Fibroblast of skin of right quadriceps (primary cell): ENCODE measurements at places on chromosomes 2 and 18.

DNA sequence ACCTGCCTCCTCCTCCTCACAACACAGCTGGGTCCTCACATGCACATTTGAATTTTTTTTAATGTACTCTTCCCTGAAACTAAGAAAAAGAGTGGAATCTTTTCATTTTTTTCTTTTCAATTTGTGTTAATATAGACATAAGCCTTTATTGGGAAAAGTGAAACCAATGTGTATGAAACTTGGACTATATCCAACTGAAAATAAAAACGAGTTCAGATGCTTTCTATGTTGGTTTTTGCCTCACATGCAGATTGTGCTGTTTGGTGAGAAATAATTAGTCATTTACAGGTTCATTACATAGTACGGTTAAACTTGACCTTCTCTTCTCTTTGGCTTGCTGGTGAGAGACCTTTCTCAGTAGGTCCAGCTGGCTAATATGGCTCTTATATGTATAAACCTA lies 515.2 kb upstream of the FANCL start:
- DNase-seq: no peak

GRCh38 chr2:178679891-178680290 lies 127.3 kb downstream of the TTN start:
- DNase-seq: no peak

DNA sequence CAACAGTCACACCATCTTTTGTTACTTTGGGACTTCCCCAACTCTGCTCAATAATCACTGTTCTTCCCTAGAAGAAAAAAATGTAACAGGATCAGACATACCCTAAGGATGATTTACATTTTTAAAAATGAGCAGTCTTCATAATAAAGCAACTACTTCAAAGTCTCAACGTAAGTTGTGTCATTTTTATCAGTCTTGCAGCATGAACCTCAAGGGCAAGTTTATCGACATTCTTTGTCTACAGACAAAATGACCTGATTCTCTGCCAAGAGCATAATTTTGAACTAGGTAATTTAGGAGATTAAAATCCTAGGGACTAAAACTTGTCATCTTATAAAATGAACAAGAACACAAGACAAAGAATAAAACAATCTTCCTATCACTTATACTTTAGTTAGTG lies 2.3 kb downstream of the HSPD1 start:
- no peak for DNase-seq

- DNase-seq: no peak
These were observed 87.3 kb downstream of the LRRTM4 start for GRCh38 chr2:77434880-77435279.

DNA sequence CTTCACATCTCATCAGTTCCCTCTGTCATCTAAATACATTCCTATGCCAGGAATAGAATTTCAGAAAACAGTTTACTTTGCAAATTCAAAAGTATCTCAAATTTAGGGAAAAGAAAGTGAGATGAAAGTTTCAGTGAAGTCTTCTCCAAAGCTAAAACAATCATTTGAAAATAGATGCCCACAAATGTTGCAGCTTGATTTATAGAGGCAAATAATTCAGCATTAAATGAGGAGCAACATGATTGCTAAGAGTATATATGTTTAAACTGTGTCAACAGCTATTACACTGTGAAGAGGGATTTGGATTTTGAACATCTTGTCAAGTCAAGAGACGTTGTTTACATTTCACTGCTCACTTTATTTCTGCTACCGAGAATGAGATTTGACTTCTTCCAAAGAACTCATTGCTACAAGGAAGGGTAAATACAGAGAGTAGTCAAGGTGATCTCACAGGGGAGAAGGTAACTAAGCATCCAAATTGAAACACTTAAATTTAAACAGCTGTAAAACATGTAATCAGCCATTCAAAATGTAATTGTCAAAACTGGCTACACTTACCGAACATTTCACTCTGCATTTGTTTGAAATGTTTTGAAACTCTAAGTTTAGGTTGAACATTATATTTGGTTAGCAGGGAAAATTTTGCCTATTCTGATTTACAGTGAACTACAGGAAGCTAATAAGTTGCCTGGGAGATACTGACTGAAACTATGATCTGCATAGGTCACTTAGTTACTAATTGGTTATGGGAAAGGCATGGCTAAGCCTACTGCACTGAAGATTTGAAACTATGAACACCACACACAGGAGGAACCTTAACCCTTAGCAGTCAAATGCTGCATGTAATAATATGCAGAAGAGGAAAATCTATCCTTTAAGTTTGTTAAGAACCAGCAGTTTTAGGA lies 33.2 kb upstream of the GALNT3 start:
- no peak for DNase-seq

GRCh38 chr18:60910534-60910933 lies 422.7 kb upstream of the CDH20 start:
- peak; percentile 43 for DNase-seq

GRCh38 chr18:7618891-7619442 lies 51.9 kb downstream of the PTPRM start:
- DNase-seq: peak; percentile 46

GRCh38 chr2:184444623-184445223 lies 153.6 kb upstream of the ZNF804A start:
- DNase-seq: no peak

DNA sequence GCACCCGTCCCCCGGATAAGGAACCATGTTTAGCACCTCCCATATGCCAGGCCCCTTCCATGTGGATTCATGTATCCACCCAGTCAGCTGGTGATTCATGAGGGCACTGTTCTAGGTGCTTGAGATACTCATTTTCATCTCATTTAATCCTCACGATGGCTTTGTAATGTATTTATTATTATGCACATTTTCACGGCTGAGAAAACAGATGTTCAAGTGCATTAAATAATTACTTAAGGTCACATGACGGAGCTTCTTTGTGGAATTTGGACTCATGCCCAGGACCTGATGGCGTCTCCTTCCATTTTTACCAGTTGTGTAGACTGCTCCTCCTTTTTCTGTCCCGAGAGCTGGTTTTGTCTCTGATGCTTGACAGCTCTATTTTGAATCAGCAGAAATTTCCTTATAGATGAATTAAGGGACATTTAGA lies 72.2 kb upstream of the RBM44 start:
- peak; percentile 85 for DNase-seq

DNA sequence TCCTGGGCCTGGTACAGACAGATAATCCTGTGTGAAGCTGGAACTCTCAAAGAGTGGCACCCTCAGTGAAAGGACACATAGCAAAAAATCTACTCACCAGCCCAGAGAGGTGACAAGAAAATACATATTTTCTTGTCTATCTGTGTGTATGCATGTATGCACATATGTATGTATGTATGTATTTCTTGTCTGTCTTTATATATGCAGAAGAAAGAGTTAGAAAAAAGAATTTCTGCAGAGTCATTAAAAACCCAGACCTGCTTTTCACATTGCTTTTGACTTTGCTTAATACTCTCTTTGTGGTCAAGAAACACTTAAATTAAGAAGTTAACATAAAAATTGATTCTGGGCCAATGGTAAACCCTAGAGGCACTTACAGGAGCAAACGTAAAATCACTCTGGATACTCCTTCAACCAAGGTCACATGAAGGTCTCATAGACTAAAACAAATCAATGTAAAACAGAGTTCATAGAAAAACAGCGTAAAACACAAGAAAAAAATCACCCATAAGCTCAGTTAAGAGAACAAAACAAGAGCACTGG lies 16.5 kb upstream of the AAK1 start:
- no peak for DNase-seq

DNA sequence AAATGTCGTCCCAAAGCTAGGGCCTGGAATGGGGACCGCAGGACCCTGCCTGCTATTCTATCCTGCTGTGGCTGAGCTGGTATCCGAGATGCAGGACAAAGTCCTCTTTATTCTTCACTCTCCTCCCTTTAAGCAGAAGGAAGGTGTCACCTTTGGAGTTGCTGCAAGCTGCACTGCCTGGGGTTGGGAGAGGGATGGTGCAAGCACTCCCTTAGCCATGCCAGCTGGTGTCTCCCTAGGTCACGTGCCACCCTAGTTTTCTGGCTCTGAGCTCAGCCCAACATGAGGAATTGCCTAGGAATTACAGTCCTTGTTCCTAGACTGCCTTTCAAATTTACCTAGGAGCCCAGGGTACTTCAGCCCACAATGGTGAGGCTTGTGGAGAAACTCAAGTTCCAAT lies 21.4 kb upstream of the FAM228A start:
- no peak for DNase-seq

GRCh38 chr2:11500702-11501303 lies 33.0 kb upstream of the GREB1 start:
- no peak for DNase-seq

GRCh38 chr2:202104286-202104870 lies 31.3 kb downstream of the KIAA2012 start:
- peak; percentile 62 for DNase-seq
